ENCODE measurements at places on chromosomes 2 and 18.

GRCh38 chr2:41595240-41595639 is 452.6 kb upstream of the PKDCC start:
- DNase-seq: no peak

DNA sequence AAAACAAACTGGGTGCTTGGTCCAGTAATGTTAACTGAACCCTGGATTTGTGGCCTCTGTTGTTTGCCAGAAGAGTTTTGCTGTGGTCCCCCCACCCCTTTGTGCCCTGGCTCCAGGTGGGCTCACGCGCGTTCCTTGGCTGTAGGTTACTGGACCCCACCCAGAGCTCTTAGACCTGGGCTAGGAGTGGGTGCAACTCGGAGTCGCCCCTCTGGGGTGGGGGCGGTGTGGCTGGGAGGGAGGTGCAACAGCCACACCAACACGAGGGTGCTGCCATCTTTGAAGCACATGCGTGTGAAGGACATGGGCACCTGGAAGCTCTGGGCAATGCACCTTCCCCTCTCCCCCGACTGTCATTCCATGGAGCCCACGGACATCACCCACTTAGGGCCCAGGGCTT is 92.7 kb downstream of the USP40 start:
- no peak for DNase-seq

DNA sequence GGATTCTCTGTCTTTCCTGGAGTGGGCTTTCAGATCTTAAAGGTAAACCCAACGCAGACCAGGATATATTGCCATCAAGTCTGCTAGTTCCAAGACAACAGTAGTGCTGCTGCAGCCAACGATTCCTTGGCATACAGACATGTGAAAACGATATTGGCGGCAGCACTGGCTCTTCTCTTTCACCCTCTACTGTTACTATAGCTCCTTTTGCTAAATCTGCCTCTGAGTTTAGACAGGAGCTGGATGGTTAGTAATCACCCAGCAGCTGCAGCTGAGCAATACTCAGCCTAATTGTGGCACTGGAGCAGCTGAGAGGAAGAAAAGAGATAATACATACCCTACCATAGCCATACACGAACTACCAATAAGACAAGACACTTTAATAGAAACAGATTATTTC is 4.0 kb downstream of the YES1 start:
- peak; percentile 48 for DNase-seq

DNA sequence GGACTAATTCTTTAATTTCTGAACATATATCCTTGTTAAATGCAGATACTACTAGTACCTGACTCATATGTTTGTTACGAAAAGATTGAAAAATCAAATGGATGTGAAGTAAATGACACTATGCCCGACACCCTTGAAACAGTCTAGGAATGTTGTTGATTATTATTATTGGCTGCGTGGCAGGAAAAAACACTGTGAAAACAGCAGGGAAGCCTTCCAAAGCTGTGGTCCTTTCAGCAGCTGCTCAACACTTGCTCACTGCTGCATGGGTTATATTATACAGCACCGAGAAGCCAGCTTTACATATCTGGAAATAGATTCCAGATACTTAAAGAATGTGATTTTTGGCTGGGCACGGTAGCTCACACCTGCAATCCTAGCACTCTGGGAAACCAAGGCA is 26.5 kb downstream of the CRYGD start:
- no peak for DNase-seq

GRCh38 chr18:30929718-30930117 is 112.8 kb downstream of the DSC3 start:
- DNase-seq: no peak

DNA sequence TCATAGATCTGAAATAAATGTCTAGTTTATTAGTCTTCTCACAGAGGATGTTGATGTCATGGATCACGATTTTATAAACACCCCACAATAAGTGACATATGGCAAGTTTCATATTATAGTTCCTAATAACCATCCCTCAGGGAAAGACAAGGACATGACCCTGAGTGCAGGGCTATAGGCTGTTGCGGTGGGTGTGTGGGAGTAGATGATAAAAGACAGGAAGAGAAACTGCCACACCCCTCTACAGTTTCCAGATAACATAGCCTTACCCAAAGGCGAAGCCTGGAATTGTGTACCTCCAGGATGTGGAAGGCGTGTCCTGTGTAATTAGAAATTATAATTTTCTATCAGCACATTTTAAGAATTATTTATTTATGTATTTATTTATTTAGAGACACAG is 2.4 kb upstream of the NEDD4L start:
- DNase-seq: peak; percentile 54

GRCh38 chr2:12895017-12895416 is 178.3 kb downstream of the TRIB2 start:
- no peak for DNase-seq

DNA sequence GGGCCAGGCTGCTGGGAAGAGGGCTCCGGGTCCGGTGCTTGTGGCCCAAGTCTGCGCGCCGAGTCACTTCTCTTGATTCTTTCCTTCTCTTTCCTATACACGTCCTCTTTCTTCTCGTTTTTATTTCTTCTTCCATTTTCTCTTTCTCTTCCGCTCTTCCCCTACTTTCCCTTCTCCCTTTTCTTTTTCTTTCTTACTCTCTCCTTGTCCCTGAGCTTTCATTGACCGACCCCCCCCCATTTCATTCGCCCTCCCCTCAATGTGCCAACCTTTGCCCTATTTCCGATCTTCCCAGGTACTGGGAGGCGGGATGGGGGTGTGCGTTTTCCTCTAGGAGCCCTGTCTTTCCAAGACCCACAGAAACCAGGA is 1.8 kb downstream of the ONECUT2 start:
- no peak for DNase-seq

- DNase-seq: no peak
These were observed 67.2 kb upstream of the NABP1 start for GRCh38 chr2:191610756-191611155.

- peak; percentile 74 for DNase-seq
These were observed 267.1 kb downstream of the PRKCE start for GRCh38 chr2:45918463-45919159.

DNA sequence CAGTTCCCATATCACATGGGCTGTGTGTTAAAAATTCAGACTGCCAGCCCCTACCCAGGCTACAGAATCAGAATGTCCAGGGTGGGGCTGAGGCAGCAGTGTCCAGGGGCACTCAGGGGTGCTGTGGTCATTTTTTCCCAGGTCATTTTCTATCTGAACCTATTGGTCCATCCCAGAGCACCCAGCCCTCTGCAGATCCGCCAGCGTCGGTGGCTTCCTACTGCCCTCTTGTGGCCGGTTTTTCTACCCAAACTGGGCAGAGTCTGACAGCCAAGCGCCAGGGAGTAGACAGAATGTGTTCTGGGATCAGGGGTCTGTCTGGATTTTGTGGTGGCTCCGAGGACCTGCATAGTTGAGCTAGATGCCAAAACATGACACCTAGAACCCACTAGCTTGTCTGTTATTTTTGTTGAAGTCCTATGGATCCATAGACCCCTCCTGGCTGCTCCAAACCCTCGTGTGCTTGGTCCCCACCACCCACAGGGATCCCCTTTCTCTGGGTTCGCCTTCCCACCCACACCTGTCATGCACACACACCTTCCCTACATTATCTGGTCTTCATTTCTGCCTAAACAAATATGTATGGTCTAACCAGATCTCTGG is 34.1 kb upstream of the RMDN2 start:
- peak; percentile 77 for DNase-seq

All from NCI-H146 (cell line).